ENCODE measurements at places on chromosomes 5 and 9.

GRCh38 chr9:22374051-22374450, 72.6 kb upstream of the DMRTA1 start:
- DNase-seq, result no peak

- no peak for DNase-seq
Measured at GRCh38 chr9:134303601-134304000, 22.7 kb upstream of the RXRA start.

DNA sequence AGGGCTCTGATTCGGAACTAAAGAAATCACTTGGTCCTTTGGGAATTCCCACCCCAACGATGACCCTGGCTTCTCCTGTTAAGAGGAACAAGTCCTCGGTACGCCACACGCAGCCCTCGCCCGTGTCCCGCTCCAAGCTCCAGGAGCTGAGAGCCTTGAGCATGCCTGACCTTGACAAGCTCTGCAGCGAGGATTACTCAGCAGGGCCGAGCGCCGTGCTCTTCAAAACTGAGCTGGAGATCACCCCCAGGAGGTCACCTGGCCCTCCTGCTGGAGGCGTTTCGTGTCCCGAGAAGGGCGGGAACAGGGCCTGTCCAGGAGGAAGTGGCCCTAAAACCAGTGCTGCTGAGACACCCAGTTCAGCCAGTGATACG, 83.4 kb downstream of the GOLPH3 start:
- no peak for DNase-seq

GRCh38 chr5:1831677-1832313, 30.6 kb downstream of the NDUFS6 start:
- no peak for DNase-seq

DNA sequence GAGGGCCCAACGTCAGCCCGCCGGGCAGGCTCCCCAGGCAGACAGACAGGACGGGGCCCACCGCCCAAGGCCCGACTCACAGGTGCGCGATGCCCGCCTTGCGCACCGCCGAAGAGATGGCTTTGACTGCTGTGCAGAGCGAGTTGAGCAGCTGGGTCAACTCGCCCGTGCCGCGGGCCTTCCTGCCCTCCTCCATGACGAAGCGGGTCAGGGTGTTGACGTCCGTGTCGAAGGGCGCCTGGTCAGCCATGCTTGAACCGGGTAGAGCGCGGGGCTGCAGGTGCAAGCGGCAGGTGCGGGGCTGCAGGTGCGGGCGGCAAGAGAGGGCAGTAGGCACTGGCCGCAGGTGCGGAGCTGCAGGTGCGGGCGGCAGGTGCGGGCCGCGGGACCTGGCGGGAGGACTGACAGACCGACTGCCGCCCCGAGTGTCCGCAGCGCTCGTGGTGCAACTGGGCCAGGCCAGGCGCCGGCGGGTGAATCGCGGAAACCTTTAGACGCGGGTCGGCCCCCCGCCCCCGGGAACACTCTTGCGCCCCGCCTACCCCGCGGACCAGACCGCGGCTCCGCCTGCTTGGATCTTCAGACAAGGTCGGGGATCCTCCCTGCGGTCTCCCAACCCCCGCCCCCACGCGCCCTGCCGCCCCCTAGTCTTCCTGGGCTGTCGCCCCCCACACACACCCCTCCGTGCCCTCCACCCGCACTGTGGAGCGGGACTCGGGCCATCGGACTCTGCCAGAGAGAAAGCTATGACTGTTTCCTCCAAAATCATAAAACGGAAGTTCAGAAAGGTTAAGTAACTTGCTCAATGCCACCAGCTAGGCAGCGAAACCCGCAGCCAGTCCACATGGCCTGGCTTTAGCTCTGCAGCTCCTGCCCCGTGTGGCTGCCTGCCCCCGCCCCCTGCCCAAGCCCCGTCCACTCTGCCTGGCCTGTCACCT, at the start of gene FBP1:
FBP1 (minus strand) TSS at position 458 of the 938 bp plus-strand sequence; CDS start at position 250, 208 bp downstream.
- no peak for DNase-seq

GRCh38 chr5:177329883-177330282, 18.2 kb upstream of the MXD3 start:
- no peak for DNase-seq

GRCh38 chr9:106333481-106333880, 529.5 kb upstream of the ZNF462 start:
- DNase-seq, result no peak

DNA sequence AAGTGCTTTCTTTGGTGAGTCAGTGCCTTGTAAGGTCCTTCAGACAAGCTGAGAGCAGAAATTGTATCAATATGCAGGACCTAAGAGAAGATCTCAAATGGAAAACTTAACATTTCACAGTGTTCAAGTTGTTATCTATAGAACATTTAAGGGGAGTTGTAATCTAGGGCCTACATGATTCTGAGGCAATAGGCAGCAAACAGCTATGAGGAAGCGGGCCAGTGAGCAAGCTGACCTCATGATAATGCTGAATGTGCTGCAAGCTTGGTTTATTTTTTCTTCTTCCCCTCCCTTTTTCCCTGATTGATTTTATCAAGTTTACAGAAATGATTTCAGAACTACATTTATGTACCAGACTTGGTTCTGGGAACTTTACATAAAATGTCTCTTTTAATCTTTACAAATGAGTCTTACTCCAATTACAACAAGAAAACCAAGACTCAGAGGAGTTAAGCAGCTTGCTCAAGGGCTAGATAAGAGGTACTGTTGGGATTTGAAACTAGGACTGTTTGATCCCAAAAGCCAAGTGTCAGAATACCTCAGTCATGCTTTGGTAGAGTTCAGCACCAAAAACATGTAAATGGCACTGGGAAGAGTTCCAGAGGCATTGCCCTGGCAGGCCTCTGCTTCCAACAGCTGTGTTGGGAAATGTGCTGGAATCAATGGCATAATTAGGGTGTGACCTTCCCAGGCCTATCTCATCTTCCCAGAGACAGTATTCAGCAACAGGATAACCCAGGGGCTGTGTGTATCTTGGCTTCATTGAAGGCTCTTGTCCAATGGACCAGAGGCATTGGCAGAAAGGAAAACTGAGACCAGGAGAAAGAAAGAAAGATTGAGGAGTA, 130.1 kb downstream of the LRRC70 start:
- DNase-seq, result no peak

DNA sequence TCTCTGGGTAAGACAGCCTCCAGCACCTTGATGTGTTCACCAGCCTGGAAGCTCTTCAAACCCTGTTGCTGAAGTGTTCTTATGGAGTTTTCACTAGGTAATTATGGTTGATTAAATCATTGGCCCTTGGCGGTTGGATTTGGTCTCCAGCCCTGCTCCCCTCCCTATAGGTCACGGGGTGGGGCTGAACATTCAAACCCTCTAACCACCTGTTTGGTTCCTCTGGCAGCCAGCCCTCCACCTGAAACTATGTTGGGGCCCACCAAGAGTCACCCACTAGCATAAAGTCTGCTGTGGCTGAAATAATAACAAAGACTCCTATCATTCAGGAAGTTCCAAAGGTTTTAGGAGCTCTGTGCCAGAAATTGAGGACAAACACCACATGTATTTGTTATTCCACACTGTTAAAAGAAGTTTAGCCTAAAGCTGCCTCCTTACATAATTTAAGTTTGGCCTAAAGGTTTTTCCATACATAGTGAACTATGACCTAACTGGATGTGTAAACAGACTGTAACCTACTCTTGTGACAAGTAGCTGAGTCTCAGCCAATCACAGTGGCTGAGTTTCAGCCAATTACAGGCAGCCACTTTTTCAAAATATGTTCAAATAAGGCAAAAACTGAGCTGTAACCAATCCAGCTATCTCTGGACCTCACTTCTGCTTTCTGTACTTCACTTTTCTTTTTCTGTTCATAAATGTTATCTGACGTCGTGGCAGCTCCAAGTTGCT, 34.8 kb downstream of the TMEM252 start:
- DNase-seq, result no peak

GRCh38 chr9:76023715-76024195, 133.3 kb downstream of the PCSK5 start:
- DNase-seq, result no peak

GRCh38 chr5:90353254-90353653, 56.3 kb downstream of the CETN3 start:
- DNase-seq, result no peak

DNA sequence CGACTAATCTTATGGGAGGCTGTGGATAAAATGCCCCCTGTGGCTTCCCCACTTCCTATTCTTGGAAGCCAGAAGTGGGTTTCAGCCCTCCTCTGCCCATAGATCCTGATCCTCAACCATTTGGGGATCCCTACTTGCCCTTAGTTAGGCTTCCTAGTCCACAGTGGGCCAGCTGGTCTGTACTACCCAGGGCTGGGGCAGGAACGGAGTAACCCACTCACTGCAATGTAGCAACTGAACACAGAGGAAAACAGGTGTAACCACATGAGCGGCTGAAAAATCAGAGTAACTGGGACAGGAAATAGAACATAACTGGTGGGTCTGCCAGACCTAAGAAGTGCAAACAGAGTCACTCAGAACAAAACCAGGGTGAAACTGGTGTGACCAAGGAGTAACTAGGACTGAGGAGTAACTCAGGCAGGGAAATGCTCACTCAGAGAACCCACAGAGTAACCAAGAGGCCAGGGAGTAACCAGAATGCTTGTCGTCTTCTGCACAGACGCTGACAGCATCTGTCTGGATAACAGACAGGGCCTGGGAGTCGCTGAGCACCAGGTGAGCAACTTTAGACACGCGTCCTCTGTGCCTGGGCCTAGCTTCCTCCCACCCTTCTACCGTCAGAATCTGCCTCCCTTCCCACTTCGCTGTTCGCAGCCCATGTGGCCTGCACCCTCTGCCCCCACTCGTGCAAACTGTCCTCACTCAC, 1.0 kb downstream of the AQP3 start:
- DNase-seq, result no peak

- no peak for DNase-seq
Measured at GRCh38 chr5:96565582-96566265, 96.5 kb upstream of the CAST start.

DNA sequence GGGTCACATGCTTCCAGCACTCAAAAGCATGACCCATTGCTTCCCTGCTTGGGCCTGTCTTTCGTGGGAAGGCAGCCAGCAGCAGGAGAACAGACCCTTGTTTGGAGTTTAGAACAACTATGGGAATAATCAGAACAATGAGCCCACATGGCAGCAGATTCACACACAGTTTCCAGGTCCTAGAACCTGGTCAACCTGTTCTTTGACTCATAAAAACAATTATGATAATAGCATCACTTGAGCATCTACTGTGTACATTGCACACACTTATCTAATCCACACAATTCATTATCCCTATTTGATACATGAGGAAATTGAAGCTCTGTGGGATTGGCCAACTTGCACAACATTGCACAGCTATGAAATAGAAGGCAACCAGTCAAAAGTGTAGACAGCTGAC, 41.7 kb downstream of the KLF4 start:
- no peak for DNase-seq

DNA sequence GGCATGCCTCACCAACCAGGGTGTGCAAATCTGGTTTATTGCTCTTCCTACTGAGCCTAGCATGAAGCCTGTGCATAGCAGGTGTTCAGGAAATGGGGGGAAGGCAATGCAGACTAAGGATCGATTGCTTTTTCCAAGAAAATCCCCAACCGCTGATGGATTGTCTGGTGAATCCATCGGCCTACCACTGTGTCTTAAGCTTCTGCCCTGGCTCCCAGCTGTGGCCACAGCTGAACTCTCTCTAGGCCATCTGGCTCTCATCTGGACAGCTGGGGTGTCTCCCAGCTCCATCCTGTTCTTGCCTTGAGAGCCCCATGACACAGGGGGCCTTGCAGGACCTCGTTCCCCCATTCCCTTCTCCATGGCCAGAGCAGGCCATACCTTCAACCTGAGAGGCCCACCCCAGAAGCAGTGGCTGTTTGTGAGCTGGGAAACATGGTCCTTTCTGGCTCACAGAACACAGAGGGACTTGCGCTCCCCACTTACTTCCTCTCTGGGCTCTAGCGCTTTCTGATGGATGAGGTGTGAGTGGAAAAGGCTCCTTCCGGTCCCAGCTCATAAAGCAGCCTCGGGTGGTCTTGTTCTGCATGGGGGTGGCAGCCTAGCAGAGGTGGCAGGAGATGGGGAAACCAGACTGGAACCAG, 41.8 kb downstream of the COL27A1 start:
- no peak for DNase-seq

GRCh38 chr5:148455185-148455584, 71.4 kb downstream of the FBXO38 start:
- no peak for DNase-seq

GRCh38 chr5:168300326-168301182, 9.1 kb downstream of the WWC1 start:
- DNase-seq, result no peak

GRCh38 chr5:7764452-7764851, 86.5 kb downstream of the CFAP90 start:
- no peak for DNase-seq

DNA sequence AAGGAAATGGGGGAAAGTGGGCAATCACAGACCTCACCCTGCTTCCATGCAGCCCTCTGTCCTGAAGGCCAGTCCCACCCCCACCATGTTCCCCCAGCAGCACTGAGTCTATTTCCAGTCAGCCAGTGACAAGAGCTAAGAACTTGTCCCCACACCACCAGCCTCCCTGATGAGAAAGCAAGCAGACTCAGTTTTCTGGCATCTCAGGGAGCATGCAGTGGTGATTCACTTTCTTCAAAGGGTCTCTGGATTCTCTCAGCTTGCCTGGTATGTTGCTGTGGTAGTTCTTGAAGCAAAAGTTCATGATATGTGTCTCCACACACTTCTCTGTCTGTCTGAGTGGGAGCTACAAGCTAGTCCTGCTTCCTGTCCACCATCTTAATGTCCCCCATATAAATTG, 799.9 kb upstream of the TYRP1 start:
- DNase-seq, result no peak

GRCh38 chr5:16656561-16657191, 39.9 kb upstream of the RETREG1 start:
- DNase-seq, result no peak

DNA sequence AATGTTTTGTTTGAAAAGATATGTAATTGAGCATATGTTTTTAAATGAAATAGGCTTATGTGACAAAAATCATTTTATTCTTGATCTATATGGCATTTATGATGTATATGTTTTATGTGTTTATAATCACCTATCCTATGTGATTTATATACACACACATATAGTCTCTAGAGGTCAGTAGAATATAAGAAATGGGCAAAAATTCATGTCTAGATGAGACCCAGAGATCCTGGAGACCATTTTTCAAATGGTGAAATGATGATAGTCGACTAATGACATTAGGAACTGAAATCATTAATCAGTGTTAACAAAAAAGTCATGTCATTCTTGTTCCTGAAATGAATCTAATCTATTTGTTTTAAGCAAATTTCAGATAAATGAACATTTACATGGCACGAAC, 709.2 kb upstream of the WWC1 start:
- DNase-seq, result no peak

DNA sequence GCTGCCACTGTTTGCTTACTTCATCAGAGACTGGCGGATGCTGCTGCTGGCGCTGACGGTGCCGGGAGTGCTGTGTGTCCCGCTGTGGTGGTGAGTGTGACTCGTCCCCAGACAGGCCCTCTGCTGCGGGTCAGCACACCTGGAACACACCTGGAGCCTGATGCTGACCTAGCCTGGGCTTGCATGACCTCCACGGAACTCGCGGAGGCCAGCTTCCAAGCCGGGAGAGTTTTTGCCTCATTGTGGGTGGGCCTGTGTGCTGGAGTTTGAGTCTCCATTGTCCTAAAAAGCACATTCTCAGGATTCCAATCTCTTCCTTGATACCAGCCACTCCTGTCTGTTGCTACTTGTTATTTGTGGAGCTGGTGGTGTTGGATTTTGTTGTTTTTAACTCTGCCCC, 28.1 kb downstream of the SLC22A4 start:
- no peak for DNase-seq

- DNase-seq, result no peak
Measured at GRCh38 chr9:567128-567746, 274.3 kb upstream of the DMRT1 start.

Measured in right renal pelvis (tissue), 4 donors.